ENCODE measurements at places on chromosomes 4 and X.

GRCh38 chrX:24242649-24243175, 71.2 kb downstream of the SUPT20HL2 start:
- no peak for DNase-seq

DNA sequence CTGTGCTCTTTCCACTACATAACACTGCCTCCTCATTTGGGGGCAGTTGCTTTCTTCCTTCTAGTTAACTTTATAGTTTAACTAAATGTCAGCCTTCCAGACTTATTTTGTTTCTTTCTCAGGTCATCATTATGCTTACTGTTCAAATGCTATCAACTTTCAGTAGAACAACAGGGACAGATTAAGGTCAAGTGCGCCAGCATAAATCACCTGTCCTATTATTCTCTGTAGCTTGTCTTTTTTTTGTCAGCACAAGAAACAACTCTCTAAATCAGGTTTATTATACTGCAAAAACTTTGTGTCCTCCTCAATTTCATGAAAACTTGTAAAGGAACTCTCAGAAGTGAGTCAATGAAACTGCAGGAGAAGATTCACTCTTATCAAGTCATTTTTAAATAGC, 19.6 kb downstream of the SPANXA2 start:
- DNase-seq: no peak

DNA sequence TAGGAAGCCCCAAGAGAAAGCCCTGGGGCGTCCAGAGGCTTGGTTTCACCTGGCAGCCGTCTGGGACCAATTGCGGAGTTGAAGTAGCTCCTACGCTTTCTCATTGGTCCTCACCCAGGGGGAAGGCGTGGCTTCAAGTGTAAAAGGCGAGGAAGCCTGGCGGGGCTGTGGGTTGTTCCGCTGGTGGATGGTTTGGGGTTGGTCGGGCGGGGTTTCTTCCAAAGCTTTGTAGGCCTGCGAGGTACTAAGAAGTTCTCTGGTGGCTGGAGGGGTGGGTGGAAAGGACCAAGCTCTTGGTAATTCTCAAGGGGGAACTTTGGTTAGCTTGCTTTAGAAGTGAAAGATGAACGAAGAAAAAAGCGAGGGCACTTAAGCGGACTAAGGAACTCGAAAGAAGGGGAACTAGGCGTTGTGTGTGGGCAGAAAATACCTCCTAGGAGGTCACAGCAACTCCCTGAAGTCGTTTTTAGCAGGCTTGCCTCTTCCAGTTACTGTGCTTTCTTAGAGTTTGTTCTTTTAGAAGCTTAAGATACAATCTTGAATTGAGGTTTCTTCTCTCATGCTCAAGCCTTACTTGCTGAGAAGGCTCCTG, 36.6 kb downstream of the CCNG2 start:
- no peak for DNase-seq

DNA sequence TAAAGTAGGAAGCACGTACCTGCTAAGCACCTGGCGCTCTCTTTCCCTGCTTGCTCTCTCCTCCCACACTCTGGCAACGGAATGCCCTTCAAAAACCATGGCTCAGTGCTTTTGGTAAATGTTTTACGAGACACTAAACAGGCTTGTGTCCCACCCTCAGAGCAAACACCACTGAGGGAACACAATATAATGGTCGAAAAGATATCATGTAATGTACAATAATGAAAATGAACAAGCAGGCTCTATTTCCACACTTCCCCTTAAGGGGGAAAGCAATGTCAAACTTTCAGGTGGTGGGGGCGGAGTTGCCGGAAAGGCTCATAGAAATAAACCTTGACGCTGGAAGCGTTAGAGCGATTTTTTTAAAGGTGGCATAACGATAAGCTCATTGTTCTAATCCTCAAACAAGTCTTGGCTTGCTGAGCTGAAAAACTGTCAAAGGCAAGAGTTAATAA, 115.1 kb downstream of the RBM47 start:
- DNase-seq: no peak

- no peak for DNase-seq
Measured at GRCh38 chr4:184896868-184897715, 71.3 kb upstream of the ACSL1 start.

- DNase-seq: no peak
Measured at GRCh38 chr4:88653371-88653946, 44.2 kb downstream of the NAP1L5 start.

- no peak for DNase-seq
Measured at GRCh38 chr4:107863850-107864371, 39.2 kb downstream of the SGMS2 start.

DNA sequence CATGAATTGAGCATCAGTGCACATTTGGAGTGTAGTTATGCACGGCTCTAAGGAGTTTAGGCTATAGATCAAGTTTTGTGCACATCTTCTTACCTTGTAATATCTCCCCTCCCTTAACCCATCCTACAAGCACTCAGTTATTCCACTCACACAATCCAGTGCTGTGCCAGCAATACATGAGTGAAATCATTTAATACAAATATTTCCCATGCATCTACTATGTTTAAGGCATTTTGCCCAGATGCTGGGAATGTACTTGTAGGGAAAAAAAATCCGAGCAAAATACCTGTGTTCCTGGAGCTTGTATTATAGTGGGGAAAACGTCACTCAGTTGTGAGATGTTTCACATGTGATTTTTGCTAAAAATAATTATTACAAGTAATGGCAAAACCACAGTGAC, 191.6 kb upstream of the LDB2 start:
- DNase-seq: no peak

DNA sequence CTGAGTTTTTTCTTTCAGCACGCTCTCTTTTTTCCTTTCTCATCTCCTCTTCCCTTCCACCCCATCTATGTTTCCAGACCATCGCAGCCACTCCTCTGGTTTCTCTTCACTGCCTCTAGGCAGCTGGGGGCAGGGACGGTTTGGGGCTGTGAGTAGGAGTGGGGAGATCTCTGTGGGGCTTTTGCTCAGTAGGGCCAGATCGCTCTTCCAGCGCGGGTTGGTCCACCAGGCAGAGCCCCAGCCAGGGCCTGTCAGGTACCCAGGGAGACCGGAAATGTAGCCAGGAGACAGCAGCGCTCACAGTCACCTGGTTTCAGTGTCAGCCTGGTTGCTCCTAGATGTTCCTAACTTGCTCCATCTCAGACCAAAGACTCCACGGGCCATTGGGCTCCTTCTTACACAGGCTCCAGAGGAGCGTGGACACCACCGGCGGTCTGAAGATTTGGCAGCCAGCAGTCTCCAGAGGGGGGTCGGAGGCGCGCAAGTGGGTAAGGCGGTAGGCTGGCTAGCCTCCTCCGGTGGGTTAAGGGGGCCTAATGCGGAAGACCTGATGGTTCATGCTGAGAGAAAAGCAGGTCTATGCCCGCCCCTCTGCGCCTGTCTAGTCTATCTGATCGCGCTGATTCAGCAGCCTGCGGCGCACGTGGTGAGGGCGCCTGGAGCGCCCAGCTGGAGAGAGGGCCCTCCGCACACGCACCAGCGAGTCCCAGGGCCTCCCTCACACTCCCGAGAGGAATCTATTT, 1.8 kb downstream of the FGF5 start:
- DNase-seq: no peak

GRCh38 chrX:24920769-24921168, 95.0 kb downstream of the ARX start:
- DNase-seq: no peak

DNA sequence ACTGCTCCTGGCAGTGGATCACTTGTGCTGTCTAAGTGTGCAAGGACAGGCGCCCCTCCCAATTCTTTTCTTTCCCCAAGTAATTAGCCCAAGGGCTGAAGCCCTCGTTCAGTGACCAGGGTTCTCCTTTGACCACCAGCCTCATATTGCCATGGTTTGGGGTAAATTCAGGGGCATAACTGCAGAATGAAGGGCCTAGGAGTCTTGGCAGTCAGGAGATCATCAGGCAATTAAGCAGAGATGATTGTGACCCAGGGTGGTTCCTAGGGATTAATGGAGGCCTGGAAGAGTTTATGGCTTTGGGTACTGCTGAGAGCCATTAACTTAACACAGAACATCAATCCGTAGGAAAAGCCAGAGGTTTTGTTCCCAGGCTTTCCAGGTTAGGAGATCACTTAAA, 170.7 kb downstream of the PTTG2 start:
- DNase-seq: no peak

Measured in NCI-H2227 treated with DMSO at 0.1 percent for 48 hours (cell line).